T-helper 17 cell (primary cell): ENCODE measurements at places on chromosomes 6 and 20.

- no peak for DNase-seq
Measured at GRCh38 chr20:62924442-62925075, 1.7 kb downstream of the DIDO1 start.

- DNase-seq: no peak
Measured at GRCh38 chr6:90098627-90099026, 198.0 kb downstream of the BACH2 start.

GRCh38 chr6:31659649-31660380 is 763 bp downstream of the C6orf47 start:
- no peak for DNase-seq

GRCh38 chr20:45998337-45998736 is 10.4 kb upstream of the MMP9 start:
- DNase-seq: no peak

GRCh38 chr6:154931711-154932424 is 63.2 kb upstream of the TIAM2 start:
- DNase-seq: no peak

GRCh38 chr20:43247361-43247760 is 57.7 kb upstream of the PTPRT start:
- DNase-seq: no peak

GRCh38 chr6:39926668-39927067 is 7.6 kb downstream of the MOCS1 start:
- DNase-seq: no peak

DNA sequence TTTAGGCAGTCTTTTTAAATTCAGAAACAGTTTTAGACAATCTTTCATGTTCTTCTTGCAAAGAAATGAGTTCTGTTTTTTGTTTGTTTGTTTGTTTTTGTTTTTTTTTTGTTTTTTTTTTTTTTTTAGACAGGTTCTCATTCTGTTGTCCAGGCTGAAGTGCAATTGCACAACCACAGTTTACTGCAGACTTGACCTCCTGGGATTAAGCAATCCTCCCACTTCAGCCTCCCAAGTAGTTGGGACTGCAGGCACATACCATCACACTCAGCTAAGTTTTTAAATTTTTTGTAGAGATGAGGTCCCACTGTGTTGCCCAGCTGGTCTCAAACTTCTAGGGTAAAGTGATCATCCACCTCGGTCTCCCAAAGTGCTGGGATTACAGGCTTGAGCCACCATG is 96.2 kb downstream of the OTOR start:
- no peak for DNase-seq

- DNase-seq: no peak
Measured at GRCh38 chr6:170019818-170020583, 268.6 kb downstream of the ERMARD start.

DNA sequence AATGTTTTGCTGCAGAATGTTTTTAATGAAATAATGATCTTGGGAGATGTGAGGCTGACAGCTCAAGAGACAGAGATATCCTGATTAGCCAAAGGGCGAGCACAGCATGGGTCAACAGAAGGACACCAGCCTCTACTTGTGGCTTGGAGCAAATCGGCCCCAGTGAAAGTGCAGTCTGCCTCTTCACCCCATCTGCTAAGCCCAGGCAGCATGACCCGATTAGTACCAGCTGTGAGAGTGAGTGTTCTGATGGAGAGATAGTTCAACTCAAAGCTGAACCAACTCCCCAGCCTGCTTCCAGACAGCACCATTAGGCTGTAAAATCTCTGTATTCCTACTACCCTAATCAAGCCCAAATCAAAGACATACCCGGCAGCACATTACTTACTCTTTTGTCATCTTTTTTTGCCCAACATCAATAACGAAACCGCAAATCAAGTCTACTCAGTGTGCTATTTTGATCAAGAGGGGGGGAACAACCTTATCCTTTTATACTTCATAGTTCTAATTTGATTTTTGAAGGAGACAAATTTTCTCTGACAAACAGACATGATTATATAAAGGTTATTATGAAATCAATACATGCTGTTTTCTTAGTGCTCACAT is 514.1 kb upstream of the NRSN1 start:
- DNase-seq: no peak

DNA sequence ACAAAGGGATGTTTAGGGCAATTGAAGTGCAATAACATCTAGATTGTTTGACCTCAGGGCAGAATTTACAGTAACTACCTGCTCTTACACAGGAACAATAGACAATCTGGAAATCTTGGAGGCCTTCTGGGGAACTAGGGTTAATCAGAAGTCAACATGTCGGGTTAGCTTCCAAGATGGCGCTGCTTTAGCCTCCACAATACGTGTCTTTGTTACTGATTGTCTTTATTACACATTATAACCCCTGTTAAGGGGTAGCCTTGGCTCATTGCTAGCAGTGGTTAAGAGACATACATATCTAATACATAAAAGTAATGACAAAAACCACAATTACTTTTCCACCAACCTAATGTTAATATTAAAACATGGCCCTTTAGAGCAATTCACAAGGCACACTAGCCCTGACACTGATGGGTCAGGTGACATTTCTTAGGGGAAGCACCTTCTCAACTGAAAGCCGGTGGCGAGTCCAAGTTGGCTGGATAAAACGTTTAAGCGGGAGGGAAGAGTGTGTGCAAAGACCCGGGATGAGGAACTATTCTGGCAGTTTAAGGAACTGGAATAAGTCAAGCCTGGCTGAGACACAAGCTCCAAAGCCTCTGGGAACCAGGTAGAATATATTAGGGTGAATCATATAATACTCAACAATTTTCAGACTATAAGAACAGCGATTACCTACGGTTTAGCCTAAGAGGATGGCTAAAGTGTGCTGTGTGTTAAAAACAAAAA is 236.9 kb downstream of the BCAS1 start:
- DNase-seq: no peak

GRCh38 chr6:11062715-11063114 is 18.6 kb upstream of the ELOVL2 start:
- DNase-seq: no peak

DNA sequence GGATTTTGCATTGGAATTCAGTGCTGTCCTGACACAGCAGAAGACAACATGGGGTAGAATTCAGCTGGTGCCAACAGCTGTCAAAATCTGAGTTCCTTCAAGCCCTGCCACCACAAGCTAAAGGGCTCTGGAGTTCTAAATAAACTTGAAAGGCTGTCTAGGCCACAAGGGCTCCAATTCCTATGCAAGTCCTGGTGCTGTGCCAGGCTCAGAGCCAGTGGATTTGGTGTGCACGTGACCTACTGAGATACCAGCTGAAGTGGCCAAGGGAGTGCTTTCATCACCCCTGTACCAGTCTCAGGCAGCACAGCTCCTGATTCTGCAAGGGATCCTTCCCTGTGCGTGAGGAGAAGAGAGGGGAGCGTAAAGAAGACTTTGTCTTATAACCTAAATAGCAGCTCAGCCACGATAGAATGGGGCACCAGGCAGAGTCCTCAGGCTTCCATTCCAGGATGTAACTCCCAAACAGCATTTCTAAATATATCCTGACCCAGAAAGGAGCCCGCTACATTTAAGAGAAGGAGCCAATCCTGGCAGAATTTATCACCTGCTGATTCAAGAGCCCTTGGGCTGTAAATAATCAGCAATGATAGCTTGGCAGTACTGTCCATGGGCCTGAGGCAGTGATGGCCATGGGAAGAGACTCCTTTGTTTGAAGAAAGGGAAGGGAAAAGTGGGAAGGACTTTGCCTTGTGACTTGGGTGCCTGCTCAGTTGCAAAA is 881.2 kb upstream of the EPHA7 start:
- DNase-seq: no peak

DNA sequence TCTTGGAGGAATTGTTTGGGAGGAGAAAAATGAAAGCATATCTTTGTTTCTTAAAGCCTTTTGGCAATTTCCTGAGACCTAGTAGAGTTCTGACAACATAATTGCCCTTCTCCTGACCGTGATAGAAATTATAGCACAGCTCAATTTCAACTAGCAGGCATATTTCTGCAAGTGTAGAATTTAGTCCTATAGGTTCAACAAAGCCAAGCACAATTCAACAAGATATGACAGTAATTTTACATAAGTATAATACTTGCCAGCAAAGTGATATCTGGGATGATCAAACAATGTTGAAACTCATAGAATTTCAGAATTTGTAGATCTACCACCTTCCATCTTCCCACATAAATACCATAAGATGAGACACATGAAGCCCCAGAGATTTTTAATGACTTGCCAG is 73.1 kb downstream of the SPTLC3 start:
- no peak for DNase-seq

DNA sequence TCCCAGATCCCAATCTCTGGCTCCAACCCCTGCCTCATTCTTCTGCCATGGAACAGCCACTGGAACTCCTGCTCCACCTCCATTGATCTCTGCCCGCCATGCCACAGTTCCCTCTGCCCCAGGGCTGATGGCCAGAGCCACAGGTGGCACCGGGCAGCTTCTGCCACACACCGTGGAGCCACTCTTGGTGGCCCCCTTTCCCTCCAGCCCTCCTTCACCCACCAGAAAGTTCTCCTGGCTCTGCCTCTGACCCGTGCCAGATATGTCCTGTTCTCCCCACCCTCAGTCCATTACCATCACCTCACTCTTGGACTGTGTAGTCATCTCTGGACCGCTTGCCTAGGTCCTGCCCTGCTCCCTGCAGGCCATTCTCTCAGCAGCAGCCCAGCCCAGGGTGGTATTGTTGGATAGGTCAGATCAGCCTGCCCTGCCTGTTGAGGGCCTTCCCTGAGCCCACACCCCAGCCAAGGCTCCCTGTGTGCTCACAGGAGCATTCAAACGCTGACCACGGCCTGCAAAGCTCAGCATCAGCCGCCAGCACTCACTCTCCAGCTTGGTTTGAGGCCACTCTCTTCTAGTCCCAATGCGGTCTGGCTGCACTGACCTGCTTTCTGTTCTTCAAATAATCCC is 16.8 kb upstream of the SYNDIG1 start:
- DNase-seq: no peak

- no peak for DNase-seq
Measured at GRCh38 chr6:78854546-78854945, 12.8 kb upstream of the IRAK1BP1 start.
